ENCODE measurements at places on chromosomes 6 and 20.

- no peak for DNase-seq
Measured at GRCh38 chr20:32333181-32333987, 24.7 kb upstream of the ASXL1 start.

DNA sequence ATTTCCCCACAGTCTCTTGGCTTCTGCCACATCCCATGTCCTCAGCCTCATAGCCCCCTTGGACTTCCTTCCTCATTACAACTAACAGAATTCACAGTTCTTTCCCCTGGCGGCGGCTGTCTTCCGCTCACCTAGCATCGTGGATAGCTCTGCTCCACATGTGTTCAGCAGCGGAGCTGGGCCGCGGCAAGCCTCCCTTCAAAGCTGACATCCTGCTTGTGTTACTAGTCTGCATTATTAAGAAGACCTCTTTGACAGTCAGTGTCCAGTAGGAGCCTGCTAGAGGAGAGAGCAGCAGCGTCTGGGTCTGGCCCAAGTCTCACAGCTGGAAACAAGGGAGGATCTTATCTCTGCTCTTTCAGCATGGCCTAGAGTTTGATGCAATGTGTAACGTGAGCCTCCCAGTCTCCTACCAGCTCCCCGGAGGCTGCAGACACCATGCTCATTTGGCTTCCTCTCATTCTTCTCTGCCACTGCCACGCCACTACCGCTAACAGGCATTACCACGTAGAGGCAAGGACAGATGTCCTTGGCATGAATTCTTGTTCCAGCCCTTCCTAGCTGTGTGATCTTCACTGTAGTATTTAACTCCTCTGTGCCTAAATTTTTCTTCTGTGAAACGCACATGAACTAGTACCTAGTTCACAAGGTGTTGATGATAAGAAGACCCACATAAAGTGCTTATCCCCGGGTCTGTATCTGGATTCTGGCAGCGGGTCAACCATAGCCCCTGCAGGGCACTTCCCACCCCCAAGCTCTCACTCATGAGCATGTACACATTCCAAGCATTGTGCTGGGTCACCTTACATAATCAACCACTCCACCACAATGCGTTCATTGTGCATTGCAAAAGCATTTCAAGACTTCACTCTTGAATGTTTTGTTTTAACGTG lies 107.1 kb upstream of the BACH2 start:
- DNase-seq = no peak

DNA sequence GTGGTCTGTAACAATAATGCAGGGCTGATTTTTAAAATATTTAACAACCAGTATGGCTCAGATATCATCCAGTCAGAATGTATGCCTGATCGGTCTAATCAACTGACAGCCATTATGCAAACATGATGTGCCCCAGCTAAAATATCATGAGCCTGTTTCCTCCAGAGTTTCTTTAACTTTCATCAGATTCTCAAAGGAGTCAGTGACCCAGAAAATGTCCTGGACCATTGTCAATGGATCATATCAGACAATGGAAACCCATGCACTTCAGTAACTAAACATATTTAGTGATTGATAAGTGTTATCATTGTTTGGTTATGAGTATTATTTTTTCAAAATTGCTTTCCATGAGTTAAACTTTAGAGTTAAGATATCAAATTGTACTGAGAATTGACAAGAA lies 173.5 kb downstream of the LMBRD1 start:
- no peak for DNase-seq

DNA sequence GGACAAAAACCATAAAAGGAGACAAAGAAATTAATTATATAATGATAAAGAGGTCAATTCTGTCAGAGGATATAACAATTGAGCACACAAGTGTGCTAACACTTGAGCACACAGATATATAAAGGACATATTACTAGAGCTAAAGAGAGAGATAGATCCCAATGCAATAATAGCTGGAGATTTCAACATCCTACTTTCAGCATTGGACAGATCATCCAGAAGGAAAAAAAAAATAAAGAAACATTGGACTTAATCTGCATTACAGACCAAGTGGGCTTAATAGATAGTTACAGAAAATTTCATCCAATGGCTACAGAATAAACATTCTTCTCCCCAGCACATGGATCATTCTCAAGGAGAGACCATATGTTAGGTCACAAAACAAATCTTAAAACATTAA lies 9.9 kb downstream of the VNN1 start:
- DNase-seq = no peak

DNA sequence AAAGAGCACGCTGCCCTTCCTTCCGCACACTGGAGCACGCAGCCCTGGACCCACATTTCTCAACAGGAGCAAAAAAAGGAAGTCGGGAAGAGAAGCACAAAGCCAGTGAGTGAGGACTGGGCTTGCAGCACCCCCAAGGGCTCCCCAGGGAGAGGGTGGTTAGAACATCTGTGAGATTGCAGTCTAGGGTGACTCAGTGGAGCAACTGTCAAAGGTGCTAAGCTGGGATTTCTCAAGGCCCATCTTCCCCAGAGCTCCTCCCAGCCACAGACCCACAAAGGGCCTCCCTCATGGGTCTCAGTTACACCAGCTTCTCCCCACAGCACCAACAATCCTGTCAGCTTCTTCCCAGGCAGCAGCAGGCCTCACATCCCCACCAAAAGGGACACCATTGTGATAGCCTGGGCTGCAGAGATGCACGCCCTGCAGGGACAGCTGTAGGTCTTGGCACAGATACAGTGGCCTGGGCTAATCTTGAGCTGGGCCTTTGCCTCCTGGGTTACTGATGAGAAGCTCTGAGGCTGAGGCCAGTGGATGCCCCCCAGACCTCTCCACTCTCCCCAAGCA lies 39.6 kb upstream of the CD93 start:
- DNase-seq = no peak

DNA sequence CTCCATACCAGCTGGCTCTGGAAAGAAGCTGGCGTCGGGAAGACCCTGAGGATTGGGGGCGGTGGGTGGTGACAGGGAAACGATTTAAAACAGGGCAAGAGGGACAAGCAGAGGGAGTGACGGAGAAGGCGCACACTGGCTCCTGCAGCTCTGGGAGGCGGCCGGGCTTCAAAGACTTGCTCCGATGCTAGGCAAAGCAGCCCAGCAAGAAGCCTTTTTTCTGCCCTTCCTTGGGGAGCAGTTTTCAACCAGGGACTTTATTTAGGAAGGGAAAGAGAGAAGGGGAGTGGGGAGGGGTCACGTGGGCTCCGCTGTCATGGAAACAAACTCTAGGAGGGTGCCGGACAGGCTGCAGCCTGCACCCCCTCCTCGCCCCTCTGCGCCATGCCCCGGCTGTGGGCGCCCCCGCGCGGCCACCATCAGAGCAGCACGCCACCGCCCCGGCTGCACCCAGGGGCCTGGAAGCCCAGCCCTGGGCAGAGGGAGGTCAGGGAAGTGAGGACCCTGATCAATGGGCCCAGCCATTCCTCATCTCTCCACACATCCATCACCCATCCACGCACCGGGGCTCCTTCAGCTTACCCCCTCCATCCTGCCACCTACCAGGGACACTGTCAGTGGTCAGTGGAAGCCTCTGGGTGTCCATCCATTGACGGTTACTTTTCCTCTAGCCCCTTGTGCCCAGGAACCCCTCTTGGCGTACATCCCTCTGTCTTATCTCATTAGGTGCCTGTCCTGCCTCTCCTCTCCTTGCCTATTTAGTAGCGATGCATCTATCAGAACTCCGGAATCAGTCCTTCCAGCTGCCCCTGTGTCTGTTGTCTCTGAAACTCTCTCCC lies 66.6 kb upstream of the CCDC167 start:
- peak; percentile 74 for DNase-seq

DNA sequence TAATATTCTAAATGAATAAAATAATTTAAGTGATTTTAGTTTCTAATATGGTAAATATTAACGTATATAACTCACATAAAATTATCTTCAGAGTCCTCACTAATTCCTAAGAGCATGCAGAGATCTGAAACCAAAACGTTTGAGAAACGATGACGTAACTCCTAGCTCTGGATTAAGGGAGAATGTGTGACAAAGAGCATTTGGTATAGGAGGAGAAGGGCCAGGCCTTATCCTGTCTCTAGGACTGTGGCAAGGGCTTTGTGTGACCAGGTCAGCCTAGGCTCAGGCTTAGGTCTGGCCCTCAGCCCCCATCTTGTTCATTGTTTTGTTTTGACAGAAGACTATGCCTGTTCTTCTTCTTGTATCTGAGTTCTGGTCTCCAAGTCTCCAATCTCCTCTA lies 19.2 kb upstream of the POLR1H start:
- DNase-seq = no peak

GRCh38 chr6:34487536-34487935 lies 21.7 kb downstream of the PACSIN1 start:
- DNase-seq = no peak

DNA sequence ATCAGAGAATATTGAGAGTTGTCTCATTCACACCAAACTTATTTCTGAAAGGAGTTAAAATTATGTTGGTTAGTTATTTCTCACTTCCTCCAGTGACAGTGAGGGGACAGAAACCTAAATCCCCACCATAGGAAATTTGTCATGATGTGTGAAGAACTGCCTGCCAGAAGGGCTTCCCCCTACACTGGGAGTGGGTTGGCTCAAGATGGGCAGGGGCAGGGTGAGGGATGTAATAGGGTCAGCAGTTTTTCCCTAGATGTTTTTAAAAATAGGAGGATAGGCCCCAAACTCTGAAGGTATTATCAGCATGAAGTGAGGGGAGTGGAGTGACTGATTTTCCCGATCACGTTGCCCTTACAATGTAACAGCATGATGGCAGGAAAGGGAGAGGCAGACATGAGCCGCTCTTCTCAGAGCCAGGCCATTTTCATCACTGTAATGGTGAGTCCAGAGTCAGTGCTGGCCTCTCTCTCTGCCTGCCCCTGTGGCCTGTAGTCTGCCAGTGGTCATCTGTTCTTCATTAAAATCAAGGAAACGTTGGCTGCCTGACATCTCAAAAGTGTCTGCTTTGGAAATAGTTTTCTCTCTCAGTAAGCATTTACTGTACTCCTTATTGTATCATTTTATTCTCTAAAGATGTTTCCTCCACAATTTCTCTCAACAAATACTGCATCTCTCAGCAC lies 59.8 kb upstream of the SYNJ2 start:
- no peak for DNase-seq

DNA sequence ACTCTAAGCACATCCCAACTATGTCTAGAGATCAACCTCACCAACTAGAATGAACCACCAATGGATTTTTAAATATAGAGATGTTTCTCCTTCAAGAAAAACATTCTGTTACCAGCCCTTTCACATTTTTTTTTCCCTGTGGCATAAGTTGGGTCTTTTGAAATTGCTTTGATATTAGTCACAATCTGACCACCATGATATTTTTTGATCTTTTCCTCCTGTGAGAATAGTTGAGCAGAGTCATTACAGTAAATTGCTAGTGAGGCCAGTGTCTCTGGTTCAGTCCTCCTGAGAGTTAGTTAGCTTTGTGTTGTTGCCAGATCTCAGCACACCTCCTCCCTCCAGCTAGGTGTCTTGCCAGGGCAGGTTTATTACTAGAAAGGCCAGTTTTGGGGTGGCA lies 79.7 kb upstream of the MYLIP start:
- no peak for DNase-seq

DNA sequence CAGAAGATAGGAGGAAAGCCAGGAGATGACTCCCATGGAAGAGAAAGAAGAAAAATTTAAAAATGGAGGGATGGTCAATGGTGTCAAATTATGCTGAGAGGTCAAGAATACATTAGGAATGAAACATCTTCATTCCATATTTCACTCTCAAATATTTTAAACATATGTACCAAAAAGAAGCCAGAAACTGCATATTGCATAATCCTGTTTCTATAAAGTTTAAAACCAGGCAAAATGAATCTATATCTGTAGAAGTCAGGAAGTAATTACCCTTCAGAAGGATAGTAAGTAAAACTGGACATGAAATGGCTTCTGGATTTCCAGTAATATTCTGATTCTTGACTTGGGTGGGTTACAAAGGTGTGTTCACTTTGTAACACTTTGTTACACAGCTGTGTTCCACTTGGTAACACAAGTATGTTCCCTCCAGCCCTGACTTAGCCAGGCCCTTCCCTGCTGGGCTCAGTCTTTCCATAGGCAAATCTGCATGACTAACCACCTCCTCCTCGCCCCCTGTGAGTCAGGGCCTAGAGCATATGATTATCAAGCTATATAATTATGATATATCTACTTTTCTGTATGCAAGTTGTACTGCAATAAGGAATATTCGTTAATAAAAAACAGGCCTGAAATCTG lies 20.2 kb upstream of the C6orf141 start:
- no peak for DNase-seq

GRCh38 chr6:169969372-169970099 lies 218.1 kb downstream of the ERMARD start:
- DNase-seq = no peak

DNA sequence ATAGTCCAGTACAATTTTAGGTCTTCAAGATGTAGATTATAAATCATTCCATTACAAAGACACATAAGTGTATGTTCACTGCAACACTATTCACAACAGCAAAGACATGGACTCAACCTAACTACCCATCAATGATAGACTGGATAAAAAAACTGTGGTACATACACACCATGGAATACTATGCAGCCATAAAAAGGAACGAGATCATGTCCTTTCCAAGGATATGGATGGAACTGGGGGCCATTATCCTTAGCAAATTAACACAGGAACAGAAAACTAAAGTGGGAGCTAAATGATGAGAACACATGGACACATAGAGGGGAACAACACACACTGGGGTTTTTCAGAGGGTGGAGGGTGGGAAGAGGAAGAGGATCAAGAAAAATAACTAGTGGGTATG lies 6.3 kb downstream of the RTN4IP1 start:
- no peak for DNase-seq

- DNase-seq = no peak
Measured at GRCh38 chr20:41161886-41162285, 24.5 kb downstream of the PLCG1 start.

DNA sequence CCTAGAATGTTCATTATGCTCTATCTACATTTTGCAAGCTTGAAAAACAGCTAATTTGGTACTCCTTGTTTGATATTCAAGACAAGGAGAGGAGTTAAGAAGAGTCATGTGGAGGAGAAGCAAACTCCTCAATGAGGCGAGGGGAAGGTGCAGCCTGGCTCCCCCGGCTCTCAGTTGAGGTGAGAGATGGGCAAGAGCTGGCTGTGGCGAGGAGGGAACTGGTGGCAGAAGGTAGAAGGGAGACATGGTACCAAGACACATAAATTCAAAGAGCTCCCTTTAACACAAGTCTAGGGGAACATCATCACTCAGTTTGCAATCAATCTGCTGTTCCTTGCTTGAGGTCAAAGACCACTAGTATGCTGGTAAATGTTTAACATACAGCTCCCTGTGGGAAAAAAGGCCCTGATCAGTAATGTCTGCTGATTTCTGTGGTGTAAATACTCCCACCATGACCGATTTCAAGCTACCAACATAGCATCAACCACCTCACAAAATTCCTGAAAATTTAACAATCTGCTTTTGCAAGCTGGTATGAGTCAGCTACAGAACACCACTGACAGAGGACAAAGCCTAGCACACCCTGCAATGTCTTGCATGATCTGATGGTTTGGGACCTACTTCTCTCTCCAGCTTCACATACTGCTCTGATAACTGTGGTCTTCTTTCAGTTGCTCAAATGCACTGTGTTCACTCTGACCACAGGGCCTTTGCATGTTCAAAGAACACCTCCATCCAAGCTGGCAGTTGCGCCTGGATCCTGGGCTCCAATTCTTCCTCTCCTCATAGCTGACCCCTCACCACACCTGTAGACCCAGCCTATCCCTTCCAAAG lies 516.3 kb upstream of the CHD6 start:
- DNase-seq = no peak

Data from natural killer cell (primary cell).